ENCODE measurements at places on chromosomes 1 and 21.

DNA sequence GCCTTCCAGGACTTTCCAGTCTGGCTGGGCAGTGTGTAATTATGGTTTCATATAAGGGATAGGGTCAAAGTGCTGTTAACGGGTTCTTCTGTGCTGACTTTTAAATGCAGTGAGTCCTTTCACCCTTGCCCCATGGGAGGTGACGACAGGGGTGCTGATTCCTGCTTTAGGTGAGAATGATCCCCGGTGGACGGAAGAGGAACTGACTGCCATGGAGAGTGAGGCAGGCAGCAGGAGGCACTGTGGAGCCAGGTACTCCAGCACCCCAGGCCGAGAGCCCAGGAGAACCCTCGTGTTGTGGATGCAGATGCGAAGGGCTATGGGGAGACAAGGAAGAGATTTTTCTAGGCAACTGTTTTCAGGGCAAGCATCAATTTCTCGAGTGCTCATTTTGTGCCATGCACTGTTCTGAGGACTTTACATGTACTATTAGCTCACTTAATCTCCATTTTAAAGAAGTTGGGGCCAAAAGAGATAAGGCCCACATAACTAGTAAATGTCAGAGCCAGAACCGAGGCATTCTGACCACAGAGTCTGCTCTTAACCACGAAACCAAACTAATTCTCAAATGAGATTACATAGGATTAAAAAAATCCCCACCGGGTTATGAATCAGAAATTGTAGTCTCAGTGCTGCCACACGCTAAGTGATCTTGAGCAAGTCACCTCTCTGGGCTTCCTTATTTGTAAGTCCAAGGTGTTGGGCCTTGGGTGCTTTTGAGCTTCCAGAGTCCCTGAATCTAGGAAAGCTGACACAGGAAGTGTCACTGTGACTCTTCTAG is 28.2 kb downstream of the STPG1 start:
- DNase-seq: no peak

GRCh38 chr1:182596934-182597333 is 7.3 kb downstream of the RGS16 start:
- no peak for DNase-seq

- DNase-seq: no peak
These were observed 129.2 kb upstream of the WNT4 start for GRCh38 chr1:22271847-22272801.

DNA sequence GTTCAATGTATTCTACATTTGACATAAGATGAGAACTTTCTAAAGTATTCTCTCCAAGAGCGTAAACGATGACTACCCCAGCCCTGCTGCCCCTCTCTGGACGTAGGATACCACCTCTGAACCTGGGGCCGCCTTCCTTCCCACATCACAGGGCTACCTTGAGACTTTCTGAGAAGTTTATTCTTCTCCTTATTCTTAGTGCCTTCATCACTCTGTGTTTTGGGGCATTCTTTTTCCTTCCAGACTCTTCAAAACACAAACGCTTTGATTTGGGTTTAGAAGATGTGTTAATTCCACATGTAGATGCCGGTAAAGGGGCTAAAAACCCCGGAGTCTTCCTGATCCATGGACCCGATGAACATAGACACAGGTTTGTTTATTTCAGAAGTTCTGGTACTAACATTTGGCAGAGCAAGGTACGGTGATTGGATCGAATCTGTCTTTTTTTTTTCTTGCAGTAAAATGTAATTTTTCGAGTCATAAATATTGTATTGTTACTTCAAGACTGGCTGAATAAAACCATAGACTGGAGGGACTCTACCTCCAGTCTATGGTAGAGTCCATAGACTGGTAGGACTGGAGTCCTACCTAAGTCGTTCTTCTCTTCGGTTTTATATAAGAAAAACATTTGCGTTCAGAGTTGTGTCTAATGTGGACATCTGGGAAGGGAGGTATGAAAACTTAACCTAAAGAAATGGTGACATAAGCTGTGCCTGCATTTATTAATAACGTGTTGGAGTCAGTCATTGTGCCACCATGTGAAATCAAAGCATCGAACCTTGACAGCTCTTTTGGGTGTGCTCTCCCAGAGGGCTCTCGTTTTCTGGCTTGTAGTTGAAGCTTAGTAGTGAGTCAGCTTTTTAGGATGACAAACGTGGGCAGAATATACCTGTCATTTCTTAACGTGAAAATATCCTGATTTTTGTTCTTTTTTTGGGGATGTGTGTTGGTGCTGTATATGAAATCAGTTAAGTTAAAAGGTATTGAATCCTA is 1.2 kb downstream of the MAN1A2 start:
- DNase-seq: no peak

DNA sequence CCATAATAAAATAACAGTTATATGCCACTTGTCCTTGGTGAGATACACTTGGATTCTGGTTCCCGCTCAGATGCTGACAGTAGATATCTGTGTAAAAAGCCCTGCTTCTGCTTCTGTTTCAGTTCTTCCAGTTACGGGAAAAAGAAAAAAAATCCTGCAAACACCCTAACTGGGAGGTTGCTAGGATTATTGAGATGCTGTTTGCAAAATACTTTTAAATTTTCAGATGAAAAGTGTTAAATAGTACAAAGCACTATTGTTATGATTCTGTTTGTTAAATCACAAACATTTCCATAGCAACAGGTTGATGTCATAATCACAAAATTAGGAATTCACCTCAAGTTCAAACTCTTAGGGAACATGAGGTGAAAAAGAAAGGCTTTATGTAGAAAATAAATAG is 232.3 kb downstream of the HMCN1 start:
- DNase-seq: no peak

DNA sequence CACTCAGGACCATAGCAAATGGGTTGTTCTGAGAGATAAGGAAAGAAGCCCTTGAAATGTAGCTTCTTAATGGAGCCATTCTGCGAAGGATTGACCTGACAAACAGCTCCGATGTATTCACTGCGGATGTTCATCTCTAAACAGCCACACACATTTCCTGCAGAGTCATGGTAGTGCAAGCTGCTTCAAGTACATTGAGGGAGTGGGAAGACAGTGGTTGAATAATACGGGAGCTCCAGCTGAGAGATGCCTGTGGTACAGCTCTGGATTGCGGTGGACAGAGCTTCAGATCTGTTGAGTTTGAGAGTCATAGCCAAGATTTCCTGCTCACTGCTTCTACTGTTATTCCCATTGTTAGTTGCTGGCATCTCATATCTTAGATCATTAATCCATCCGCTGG is 86.6 kb downstream of the ZBTB18 start:
- no peak for DNase-seq

GRCh38 chr1:27884006-27884954 is 11.9 kb downstream of the THEMIS2 start:
- DNase-seq: no peak

GRCh38 chr1:88984569-88984968 is 7.9 kb downstream of the KYAT3 start:
- no peak for DNase-seq

DNA sequence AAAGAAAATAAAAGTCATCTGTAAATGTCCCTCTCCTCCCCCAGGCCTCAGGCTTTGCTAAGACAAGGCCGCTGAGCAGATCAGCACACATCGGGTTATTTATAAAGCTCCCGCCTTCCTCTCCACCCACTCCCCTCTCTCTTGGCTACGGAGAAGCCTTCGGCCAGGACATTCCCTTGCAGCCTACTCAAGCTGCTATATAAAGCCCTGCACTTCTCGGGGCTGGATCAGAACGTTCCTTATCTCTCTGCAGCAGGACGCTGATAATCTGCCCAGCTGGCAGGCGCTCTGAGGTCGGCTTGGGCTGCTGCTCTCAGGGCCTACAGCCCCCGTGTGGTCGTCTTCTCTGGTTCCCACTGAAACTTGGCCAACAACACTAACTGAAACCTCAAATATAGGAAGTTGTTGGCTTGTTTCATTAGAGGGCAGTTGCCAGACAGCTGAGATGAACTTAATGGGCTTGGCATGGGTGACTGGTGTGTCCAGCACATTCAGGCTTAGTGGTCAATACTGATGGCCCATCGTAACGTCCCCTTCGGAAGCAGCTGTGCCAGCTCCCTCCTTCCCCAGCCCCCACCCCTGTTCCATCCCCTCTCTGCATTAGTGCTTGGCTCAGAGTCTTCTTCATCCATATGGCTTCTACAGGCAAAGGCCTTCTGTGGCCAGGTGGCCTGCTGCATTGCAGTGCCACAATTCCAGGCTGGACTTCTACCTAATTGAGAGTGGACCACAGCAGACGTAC is 64.6 kb downstream of the IER5 start:
- no peak for DNase-seq

- no peak for DNase-seq
These were observed 626.7 kb upstream of the ADGRL2 start for GRCh38 chr1:81174052-81174451.

GRCh38 chr1:82260666-82261065 is 459.9 kb downstream of the ADGRL2 start:
- no peak for DNase-seq

DNA sequence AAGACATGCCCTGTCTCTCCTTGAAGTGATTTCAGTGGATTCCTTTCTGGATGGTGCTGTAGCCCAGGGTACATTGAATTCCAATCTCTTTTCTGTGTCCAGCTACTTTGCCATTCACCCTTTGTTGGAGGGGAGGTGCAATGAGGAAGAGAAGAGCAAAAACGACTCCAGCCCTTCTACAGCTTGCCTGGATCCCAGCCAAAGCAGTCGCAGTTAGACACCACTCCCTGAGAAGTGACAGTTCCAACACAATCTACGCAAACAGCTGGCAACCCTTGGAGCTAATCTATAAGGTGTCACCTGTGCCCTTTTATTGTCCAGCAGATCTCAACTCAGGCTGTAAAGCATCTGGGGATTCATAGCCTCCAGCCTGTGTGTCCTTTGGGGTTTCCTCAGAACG is 4.6 kb downstream of the CD244 start:
- DNase-seq: no peak

Data from activated T-helper 2 cell treated with anti-CD3 and anti-CD28 coated beads, Interferon-gamma antibody, Interleukin-2, Interleukin-4, amounts not matched to agents 10 μg/mL and 5 μg/mL and 100 μg/mL, durations not matched to agents 14 hours and 24 hours and 36 hours (primary cell).